ENCODE measurements at places on chromosomes 11 and 22.

DNA sequence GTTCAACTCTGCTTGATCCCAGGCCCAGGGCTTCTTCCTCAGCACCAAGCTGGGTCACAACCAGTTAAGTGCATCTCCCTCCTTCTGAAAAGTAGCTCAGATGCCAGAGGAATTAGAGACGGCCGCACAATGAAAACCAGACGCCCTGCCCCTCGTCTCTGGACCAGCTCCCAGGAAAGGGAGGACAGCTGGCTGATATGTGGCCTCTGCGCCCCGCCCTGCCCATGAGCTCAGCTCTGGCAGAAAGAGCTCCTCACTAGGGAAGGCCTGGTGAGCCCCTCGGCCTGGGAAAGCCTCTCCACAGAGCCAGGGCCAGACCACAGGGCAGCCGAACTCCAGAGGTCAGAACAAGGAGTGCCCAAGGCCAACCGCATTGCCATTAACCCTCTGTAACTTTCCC is 18.1 kb upstream of the SCGB1A1 start:
- no peak for DNase-seq

DNA sequence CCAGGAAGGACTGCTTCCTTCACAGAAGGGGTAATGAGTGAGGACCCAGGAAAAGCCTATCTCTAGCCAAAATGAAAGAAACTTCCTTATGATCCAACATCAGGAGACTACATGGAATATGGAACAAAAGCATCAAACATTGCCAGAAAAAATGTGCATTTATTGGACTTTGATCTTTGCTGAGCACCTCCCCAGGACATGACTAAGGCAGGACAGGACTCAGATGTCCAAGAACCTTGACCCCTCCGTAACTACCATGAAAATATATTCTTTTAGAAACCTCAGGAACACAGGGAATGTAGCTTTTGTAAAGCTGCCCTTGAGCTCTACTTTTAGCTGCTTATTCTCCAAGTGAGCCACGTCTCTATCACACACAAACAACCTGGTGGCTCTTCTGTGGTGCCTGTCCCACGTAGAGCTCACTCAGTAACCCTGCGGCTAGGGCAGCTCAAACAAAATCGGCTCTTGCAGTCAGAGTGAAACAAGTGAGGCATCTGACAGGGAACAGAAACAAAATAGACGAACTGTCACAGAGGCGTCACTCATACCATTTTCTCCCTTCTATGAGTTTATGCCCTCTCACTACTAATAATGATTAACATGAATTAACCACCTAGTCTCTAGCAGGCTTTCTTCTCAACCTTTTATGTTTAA is 471.5 kb upstream of the API5 start:
- no peak for DNase-seq

DNA sequence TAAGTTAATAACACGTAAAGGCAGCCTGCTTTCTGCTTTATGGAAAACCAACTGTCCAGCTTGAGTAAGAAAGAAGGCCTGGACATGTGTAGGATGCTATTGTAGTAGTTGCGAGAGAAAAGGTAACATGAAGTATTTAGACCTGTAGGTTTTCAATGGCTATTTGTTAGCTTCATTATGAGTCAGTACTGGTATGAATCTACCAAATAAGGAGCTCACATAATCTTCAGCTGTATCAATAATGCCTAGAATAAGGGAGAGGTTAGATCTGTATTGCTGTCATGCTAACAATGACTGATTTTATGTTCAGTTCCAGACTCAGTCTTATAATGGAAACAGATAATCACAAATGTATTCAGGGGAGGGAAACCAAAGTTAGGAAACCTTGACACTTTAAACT is 550.3 kb downstream of the CNTN5 start:
- no peak for DNase-seq

DNA sequence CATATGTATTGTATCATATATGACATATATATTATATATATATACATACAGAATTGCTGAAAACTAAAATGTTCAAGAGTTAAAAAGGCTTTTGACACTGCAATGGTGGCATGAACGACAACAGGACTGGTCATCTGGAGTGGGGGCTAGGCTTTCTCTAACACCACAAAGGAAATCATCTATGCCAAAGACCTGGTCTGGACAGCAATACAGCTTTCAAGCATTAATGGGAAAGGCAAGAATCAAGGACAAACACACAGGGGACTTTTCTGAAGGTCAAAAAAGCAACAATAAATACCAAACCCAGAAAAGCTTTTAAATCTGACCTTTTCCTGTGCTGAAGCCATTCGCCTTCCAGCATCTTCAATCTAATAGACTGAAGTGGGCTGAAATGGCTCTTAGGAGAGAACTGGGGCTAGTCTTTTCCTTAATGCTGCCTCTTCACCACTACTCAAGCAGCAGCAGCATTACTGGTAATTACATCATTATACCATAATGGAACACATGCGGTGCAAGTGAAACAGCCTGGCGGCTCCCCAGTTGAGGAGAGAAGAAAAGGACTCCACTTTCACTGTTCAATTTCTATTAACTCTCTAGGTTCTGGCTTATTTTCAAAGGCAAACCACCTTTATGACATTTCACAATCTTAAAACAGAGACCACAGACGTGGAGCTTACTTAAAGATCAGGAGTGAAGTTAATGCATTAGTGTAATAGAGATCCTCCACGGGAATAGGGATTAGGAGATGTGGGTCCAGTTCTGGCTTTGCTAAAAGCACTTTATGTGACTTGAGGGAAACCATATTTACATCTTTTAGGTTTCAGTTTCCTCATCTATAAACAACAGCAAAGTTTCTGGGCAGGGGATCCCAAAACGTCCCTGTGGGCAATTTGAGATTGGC is 63.0 kb downstream of the GAB2 start:
- peak; percentile 74 for DNase-seq

- no peak for DNase-seq
Observed at GRCh38 chr11:8610532-8611116, 16.6 kb upstream of the STK33 start.

DNA sequence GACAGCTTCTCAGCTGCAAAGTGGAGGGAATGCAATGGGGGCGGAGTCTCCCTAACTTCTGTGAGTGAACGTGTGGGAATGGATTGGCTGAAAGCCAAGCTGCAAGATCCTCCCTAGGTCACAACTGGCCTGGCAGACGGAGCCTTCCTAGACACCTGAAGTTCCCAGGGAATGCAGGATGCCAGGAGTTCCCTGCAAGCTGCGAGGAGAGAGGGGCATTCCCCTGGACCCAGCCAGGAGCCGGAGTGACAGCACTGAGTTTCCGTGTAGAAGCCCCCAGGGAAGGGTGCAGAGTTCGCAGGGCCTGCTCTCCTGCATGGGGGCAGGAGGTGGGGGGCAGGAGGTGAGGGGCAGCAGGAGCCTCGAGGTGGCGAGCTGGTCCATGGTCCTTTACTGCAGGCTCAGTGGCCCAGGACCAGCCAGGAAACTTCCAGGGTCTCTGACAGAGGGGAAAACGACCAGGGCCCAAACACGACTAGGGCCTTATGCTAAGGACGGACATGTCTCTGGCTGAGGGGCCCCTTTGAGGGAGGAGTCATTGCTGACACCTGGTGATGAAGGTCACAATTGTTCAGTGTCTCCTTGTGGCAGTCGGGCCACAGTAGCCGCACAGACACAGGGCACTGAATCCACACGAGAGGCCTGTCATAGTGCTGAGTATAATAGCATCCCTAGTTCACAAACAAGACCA is 141.4 kb downstream of the FBXO7 start:
- DNase-seq, result no peak

DNA sequence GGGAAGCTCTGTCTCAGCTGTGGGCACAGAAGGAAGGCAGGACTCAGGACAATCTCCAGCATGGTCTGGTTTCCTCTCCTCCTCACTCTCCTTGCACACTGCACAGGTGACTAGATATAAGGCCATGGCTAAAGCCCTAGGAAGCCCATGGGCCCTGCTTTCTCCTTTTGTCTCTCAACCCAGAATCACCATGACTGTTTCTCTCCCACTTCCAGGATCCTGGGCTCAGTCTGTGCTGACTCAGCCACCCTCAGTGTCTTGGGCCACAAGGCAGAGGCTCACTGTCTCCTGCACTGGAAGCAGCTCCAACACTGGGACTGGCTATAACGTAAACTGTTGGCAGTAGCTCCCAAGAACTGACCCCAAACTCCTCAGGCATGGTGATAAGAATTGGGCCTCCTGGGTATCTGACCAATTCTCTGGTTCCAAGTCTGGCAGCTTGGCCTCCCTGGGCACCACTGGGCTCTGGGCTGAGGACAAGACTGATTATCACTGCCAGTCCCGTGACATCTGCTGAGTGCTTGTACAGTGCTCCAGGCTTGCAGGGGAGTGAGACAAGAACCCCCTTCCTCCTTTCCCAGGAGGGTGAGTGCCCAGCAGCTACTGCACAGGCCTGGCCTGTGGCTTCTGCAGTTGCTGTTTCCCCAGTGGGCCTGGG is 104.0 kb upstream of the TOP3B start:
- no peak for DNase-seq

GRCh38 chr11:90407350-90407749 is 184.5 kb upstream of the CHORDC1 start:
- no peak for DNase-seq

GRCh38 chr11:36492724-36493304 is 17.3 kb downstream of the TRAF6 start:
- no peak for DNase-seq

DNA sequence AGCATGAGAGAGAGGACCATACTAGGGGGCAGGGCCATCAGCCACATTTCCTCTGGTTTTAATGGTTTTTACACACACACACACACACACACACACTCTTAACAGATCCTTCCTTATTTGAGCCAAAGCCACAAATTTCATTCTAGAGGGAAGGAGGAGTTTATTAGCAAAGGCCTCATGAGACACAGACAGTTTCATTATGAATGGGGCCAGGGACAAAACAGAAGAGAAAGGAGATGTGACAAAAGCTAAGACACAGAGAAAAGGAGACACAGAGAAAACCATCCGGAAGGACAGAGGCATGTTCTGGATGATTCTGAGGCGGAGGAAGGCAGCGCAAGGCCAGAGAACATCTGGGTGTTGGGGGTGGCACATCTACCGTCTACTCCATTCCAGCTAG is 32.2 kb upstream of the ARFGAP3 start:
- no peak for DNase-seq

DNA sequence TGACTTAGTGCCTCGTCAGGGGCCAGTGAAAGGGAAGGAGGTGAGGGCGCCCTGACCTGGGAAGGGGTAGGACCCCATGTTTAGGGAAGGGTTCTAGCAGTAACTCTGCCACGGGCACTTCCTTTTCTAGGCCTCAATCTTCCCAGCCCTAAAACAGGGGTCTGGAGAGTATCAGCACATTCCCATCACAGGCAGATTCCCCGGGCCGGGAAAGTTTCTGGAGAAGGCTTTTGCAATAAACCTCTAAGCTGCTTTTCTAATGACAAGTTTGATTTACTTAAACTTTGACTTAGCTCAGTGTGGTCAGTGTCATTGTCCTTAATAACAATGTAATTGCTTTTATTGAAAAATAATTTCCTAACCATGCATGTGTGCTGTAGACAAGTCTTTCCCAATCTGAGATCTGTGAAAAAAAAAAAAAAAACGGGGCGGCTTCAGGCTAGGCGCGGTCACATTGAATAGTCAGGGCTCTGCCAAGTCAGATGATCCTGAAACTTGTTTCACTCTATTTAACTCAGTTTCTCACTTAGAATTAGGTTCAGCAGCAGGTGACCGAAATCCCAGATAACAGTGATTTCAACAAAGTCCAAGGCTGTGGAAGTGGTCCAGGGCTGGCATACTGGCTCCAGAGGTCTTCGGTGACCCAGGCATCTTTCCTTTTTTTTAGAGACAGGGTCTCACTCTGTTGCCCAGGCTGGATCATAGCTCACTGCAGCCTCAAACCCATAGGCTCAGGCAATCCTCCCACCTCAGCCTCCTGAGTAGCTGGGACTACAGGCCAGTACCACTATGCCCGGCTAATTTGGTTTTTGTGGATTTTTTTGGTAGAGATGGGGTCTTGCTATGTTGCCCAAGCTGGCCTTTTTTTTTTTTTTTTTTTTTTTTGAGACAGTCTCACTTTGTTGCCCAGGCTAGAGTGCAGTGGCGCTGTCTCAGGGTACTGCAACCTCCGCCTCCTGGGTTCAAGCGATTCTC is 19.5 kb upstream of the TAB1 start:
- no peak for DNase-seq

- no peak for DNase-seq
Observed at GRCh38 chr22:43849731-43850130, 12.6 kb downstream of the SULT4A1 start.

GRCh38 chr11:12604557-12605153 is 69.6 kb upstream of the TEAD1 start:
- DNase-seq, result no peak

DNA sequence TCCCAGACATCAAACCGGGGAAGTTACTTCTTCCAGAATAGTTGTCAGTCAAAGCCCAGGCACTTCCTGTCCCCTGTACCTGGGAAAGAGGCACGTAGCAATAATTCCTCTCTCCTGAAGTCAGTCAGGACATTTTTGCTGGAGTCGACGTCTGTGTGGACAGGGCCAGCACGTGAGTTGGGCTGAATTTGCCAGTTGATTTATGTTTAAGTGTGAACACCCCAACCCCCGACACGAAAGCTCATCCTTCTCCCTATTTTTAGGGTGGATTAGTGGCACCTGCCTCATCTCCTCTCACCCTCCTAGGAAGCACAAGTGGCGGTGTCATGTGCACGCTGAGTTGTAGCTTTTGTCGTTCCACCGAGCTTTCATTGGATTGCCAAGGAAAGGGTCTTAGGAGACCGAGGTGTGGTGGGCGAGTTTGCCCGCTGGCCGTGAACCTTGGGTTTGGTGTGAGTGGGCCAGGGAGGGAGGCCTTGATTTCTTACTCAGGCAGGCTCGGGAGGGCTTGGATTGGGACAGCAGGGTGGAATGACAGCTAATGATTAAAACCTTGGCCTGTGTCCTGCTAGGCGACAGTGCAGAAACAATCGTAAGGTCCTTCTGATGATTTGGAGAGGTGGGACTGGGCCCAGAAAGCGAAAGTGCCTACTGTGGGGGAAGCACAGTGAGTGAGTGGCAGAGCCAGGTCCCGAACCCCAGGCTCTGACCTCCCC is 87.0 kb upstream of the CRYBB3 start:
- no peak for DNase-seq

GRCh38 chr11:45939836-45940235 is 17.4 kb downstream of the LARGE2 start:
- no peak for DNase-seq

GRCh38 chr22:28576162-28576561 is 103.5 kb downstream of the TTC28 start:
- no peak for DNase-seq

GRCh38 chr11:1083621-1084551 is 9.2 kb downstream of the MUC2 start:
- DNase-seq, result no peak

DNA sequence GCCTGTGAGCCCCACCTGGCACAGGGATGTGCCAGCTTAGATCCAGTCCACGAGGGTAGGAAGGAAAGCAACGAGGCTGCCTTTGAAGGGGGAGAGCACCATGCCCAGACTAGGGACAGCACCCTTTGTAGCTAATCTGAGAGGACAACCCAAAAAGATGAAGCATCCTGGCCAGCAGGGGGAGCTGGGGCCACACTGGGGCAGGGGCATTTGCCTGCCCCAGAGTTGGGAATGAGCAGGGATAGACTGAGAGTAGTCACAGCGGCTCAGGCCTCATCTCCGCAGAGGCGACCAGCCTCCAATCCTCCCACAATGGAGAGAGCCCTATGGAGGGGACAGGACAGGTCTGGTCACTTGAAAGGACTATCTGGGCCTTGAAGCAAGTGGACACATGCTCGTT is 16.4 kb downstream of the LMO1 start:
- DNase-seq, result no peak
